Suprapubic skin (tissue), 4 donors: ENCODE measurements at places on chromosomes 1 and 21.

DNA sequence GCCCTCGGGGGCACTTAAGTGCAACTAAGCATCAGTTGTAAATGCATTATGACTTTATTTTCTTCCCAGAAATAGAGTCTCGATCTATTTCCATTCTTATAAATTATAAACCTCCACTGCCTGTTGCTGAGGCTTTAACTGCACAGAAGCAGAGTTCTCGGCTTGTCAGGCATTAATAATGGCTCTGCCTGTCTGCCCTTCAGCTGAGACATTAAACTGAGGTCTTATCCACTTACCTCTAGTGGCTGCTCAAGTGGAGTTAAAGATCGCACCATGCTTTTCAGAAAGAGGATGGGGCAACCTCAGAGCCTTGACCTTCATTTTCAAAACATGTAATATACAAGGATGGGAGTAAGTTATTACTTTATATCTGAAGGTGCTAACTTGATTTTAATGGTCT is 597.6 kb upstream of the PRMT6 start:
- DNase-seq: no peak

DNA sequence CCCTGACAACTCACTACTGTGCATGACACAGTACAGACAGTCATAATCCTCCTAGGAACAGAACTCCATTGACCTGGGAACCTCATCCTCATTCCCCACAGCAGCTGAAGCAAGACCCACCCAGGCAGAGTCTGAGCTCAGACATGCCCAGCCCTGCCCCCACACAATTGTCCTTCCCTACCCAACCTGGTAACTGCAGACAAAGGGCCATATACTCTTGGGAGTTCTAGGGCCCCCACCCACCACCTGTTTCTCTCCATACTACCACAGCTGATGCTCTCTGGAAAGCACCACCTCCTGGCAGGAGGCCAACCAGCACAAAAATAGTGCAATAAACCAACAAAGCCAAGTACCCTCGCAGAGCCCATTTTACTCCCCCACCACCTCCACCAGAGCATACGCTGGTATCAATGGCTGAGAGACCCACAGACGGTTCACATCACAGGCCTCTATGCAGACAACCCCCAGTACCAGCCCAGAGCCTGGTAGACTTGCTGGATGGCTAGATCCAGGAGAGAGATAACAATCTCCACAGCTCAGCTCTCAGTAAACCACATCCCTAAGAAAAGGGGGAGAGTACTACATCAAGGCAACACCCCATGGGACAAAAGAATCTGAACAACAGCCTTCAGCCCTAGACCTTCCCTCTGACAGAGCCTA is 159.7 kb upstream of the CXADR start:
- no peak for DNase-seq

- peak; percentile 95 for DNase-seq
Observed at GRCh38 chr21:45041351-45041805, 33.0 kb upstream of the ADARB1 start.

DNA sequence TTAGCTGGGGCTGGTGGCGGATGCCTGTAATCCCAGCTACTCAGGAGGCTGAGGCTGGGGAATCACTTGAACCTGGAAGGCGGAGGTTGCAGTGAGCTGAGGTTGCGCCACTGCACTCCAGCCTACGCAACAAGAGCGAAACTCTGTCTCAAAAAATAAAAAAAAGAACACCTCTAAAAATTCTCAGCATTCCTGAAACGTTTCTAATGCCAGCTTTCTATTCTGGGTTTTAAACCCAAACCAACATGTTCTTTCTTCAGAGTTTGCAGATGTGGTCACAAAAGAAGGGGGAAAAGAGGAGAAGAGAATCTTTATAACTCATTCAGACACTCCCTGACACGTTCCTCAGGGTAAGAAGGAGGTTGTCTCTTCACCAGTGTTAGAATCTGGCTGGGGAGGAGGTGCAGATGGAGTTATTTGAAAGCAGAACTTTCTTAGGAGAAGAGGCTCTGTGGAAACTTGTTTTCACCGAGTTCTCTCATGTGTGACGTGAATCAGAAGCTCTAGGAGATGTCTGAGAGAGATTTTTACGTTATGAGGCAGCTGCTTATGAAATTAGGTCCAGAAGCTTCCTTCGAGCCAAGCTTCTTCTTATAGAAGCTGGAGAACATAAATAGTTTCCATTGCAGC is 17.8 kb upstream of the CNR2 start:
- peak; percentile 13 for DNase-seq

GRCh38 chr1:209756615-209757445 is 977 bp downstream of the TRAF3IP3 start:
- DNase-seq: peak; percentile 76

- no peak for DNase-seq
Observed at GRCh38 chr1:74504933-74505512, 7.4 kb downstream of the LRRC53 start.

GRCh38 chr1:10160907-10161490 is 49.4 kb upstream of the KIF1B start:
- DNase-seq: no peak

DNA sequence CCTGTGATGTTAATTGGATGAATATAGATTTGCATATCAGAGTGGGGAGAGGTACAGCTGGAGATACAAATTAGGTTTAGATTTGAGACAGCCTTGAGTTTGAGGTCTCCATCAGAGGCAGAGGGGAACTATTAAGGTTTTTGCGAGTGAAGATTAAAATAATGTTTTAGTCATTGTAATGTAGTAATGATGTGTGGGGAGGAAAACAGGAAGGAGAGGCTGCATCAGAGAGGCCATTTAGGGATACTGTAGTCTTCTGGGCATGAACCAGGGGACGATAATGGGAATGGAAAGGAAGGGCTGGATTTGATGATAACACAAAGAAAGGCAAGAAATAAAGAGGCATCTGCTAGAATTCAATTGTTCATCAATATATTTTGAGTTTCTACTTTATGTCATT is 9.5 kb downstream of the CD84 start:
- no peak for DNase-seq

GRCh38 chr1:228292609-228292911 is 84.7 kb downstream of the OBSCN start:
- no peak for DNase-seq

GRCh38 chr1:17574516-17574915 is 35.0 kb downstream of the ARHGEF10L start:
- no peak for DNase-seq

DNA sequence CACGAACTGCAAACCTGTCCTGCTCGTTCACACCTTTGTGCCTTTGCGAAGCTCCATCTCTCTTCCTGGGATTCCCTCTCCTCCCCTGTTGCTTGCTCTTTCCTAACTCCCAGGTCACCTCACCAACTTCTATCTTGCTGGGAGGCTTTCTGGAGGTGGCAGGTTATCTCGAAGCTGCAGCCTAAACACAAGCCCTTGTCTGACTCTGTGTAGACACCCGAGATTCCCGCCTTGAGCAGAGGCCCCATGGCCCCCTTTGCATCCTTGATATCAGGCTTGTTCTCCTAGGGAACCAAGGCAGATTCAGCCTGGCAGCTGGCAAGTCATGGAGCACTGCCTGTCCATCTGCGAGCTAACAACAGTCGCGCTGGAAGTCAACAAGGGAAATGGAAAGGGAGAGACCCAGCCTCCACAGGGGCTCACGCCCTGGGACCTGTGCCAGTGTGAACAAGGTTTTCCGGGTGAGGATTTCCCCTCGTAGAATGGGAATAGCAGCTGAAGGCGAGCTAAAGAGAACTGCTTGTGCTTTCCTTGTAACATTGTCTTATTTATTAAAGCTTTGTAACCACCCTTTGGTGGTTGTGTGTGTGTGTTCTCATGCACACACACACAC is 109.5 kb upstream of the JUN start:
- no peak for DNase-seq

DNA sequence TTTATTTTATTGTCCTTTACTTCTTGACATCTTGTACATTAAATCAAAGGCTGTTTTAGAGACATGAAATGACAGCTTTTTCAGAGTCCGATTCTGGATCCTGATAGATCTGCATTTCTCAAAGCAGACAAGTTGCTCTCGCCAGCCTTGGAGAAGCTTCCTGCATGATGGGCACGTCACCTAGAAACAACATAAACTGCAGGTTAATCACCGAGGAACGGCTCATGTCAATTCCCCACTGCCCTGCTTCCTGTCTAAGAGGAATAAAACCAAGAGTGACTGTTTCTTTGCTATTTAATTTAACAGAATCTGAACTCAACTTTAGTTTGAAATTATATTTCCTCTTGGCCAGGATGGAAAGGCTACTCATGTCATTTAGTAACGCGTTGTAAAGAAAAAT is 77.0 kb downstream of the RWDD3 start:
- DNase-seq: no peak

DNA sequence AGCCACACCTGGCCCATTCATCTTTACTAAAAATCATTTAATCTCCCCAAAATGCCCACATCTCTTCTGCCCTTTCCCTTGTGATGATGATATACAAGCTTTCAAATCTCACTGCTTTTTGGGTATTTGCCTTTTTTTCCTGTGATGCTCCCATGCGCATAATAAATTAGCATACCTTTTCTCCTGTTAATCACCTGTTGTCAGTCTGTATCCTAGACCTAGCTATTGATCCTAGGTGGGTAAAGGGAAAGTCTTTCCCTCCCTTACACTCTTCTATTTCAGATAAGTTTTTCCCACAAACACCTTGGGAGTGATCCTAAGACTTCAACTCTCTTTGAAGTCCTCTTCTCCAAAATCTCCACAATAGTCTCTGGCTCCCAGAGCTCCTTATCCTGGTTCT is 12.0 kb upstream of the SLC35A3 start:
- DNase-seq: no peak

- DNase-seq: no peak
Observed at GRCh38 chr1:238658763-238659162, 727.6 kb upstream of the CHRM3 start.

DNA sequence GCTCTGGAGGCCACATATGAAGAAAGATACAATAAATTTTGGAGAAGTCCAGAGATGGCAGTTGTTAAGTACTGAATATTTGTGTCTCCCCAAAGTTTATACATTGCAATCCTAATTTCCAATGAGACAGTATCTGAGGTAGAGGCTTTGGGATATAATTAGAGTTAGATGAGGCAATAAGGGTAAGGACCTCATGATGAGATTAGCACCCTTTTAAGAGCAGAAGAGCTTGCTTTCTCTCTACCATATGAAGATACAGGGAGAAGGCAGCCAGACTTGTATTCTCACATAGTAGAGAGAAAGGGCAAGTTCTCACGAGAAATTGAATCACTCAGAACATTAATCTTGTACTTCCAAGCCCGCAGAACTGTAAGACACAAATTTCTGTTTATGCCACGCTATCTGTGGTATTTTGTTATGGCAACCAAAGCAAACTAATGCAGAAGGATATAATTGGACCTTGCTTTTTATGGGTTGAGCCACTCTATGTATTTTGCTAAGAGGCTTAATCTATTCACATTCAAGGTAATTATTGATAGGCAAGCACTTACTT is 430.1 kb downstream of the KCNT2 start:
- DNase-seq: no peak

- no peak for DNase-seq
Observed at GRCh38 chr1:57803586-57803985, 379.7 kb upstream of the DAB1 start.

DNA sequence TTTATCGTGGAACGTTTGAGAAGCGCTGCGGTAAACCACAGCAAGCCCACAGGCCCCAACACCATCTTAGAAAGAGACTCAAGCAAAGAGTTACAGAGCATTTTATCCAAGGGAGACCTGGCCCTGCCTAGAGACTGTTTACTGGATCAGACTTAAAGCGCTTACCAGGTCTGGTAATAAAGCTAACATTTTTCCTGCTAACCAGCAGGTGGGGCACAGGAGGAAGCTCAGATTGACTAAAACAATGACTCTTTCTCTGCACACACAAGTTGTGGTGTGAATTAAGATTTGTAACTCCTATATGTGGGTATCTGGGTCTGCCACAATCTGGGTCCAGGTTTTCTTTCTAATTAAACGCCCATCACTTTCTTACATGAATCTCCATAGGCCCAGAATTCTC is 136.5 kb upstream of the ETS2 start:
- DNase-seq: no peak

GRCh38 chr1:85313888-85314696 is 37.7 kb upstream of the BCL10 start:
- no peak for DNase-seq

GRCh38 chr1:153688736-153689328 is 10.3 kb downstream of the NPR1 start:
- no peak for DNase-seq

DNA sequence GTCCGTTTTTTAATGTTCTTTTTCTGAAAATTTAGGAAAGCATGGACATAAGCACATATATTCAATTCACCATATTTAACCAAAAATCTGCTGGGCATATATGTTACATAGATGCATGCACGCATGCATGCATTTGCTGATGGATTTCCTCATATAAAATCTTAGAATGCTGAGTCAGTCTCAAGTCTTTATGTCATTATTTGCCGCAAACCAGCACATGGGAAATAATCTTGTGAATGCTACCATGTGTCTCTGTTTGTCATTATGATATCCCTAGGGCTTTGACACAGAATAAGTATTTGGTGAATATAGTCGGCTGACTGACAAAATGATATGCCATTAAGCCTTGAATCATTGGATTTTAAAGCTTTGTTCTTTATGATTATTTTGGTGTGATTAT is 776.5 kb downstream of the KCNT2 start:
- no peak for DNase-seq

DNA sequence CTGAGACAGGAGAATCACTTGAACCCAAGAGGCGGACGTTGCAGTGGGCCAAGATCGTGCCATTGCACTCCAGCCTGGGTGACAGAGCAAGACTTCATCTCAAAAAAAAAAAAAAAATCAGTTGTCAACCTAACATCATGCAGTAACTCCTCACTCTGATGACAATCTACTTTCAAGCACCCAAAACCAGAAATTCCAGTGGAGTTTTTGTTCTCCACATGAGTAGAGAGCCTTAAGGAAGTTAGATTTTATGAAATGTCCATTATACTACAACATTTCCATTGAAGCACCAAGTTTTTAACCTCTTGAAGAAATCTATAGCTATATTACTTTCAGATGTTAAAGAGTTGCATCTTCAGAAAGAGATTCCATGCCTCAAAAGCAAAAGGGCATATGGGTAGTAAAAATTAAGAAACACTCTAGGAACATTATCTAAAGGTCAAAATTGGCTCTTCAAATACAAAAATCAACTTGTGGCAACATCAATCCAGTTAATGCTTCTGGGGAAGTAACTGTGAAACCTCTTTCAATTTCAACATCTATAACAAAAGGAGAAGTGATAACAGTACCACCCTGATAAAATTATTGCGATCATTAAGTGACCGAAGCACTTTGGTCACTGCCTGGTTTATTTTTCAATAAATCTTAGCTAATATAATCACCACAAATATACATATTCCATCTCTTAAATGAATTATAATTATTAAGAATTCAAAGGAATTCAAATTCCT is 7.7 kb downstream of the LPGAT1 start:
- no peak for DNase-seq

DNA sequence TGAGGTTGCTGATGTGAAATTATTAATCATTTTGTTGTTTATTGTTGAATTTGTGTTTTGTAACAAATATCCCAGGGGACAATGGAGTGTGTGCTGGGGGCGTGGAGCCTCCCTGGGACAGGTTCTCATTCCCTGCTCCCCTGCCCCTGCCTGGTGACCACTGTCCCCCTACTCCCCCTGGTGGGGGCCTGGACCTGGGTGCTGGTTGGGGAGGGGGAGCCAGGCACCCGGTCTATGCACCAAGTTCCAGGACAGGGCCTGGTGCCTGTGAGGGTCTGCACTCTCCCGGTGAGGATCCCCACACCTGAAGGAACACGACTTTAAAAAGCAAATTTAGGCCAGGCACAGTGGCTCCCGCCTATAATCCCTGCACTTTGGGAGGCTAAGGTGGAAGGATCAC is 42.4 kb downstream of the CHD5 start:
- no peak for DNase-seq
